Hematopoietic multipotent progenitor cell treated with erythropoietin and hydrocortisone succinate and interleukin-3 and kit ligand, for 6 days (in vitro differentiated cells): ENCODE measurements at places on chromosomes 1 and 21.
A peak's percentile ranks its signal among the peaks of the same experiment; 100 is the strongest.

GRCh38 chr21:33848249-33848953, 67.2 kb downstream of the ATP5PO start:
- no peak for DNase-seq

- DNase-seq: no peak
Observed at GRCh38 chr1:12182410-12182984, 15.7 kb downstream of the TNFRSF1B start.

- DNase-seq: no peak
Observed at GRCh38 chr1:71498542-71498941, 417.7 kb upstream of the ZRANB2 start.

DNA sequence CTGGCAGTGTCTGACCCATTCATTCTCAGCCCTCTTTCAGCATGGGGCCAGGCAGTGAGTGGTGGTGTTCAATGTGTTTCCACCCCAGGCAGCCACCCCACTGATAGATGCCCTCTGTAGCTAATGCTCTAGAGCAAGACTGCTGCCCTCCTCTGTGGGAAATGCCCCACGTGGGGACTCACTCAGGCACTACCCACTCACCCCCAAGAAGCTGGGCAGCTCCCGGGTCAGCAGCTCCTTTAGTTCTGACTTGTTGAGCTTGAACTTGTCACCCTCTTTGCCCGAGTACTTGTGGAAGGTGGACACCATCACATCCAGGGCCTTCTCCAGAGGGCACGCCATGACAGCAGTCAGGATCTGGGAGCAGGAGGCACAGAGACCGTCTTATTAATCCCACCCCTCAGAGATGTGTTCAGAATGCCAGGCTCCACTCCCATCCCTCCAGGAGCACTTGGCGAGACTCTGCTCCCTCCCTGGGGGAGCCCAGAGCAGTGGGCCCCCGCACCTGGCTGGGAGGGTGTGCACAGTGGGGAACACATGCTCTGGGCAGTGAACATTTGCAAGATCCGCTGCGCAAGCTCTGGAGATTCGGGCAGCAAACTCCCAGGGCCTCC, 1.0 kb downstream of the S100A4 start:
- no peak for DNase-seq

DNA sequence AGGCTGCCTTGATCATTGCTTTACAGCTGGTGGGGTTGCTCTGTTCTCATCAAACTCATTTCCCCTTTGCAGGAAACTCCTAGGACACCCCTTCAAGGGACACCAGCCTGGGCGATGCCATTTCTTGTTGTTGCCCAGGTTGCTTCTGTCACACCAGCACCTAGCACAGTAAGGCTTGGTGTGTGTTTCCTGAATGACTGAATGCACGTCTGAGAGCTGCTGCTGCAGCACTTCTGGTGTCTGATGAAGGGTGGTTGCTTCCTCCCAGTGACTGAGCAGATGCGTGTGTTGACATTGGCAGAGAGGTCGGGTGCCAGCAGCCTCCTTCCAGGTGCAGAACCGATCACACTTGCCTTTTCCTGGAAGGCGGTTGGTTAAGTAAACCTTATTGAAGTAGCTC, 477.4 kb downstream of the CAMTA1 start:
- DNase-seq: no peak

DNA sequence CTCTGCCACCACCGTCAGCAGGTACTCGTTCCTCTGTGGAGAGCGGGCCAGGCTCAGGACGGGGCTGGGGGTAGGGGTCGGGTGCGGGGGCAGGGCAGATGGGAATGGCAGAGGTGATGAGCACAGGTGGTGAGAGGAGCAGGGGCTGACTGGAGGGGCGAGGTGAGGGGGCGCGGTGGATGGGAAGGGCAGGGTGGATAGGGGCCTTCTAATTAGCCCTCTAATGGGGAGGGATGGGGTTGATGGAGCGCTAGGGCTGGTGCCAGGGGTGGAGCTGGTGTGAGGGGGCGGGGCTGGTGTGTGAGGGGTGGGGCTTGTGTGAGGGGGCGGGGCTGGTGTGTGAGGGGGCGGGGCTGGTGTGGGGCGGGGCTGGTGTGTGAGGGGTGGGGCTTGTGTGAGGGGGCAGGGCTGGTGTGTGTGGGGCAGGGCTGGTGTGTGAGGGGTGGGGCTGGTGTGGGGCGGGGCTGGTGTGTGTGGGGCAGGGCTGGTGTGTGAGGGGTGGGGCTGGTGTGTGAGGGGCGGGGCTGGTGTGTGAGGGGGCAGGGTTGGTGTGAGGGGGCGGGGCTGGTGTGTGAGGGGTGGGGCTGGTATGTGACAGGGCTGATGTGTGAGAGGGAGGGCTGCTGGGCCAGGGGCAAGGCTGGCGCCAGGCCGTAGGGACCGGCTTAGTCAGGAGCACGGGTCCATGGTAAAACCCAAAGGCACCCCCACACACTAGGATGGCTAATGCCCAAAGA, 5.9 kb downstream of the KRTAP10-1 start:
- DNase-seq: peak; percentile 19

GRCh38 chr1:243748227-243748626, 101.8 kb downstream of the AKT3 start:
- no peak for DNase-seq

DNA sequence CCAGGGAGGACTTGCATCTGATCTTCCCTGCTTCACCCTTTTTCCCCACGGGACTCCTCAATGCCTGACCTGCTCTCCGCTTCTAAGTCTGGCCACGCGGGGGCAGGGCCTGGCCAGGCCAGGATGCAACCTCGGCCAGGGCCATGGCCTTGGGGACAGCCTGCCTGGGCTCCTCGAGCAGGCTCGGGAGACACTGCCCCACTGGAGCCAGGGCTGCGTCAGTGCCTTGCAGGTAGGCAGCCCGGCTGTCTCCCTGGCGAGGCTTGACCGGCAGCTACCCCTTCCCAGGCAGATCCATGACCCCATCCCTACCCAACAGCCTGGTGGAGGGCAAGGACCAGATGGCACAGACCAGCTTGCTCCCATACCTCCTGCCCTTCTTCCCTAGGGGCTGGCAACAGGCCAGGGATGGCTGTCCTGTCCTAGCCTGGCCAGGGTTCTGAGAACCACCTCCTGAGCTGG, 2.7 kb upstream of the PRDM16 start:
- DNase-seq: no peak

DNA sequence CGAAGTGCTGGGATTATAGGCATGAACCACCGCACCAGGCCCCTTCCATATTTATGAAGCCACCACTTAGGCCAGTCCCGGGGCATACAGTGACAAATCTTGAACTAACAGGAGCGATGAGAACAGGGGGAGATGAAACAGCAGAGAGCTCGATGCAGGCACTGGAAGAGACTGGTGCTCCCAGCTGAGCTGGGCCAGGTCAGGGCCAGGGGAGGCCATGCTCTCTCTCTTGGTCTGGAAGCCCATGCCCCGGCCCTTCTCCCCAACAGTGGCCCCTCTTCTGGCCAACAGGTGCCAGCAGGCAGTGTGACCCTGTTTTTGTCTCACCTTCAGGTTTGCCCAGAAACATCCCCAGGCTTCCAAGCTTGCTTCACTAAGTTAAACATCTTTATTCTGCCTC, 269.9 kb upstream of the C1orf174 start:
- no peak for DNase-seq

GRCh38 chr1:58732087-58732775, 32.4 kb upstream of the MYSM1 start:
- no peak for DNase-seq

DNA sequence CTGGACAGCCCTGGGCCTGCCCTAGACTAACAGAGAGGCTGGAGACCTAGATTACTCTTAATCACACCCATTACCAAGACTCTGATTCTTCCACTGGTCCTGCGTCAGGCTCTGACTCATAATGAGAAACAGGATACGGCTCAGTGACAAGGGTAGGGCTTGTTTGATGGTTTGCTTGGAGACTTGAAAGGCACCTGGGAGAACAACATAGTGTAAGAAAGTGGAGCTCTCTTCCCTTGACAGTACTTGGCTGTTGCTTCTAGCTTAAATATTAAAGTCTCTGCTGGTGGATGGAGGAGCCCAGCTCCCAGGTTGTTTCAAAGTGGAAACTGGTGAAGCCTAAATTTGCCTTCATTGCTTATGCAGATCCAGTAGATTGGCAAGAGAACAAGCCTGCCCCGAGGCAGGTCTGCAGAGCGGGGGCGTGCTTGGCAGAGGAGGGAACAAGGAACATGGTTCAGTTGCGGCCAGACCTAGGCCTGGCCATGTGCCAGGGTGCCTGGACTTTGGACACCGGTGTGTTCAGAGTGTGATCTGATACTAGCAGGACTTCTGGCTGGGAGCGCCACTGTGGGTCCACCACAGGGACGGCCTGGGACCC, 480.6 kb downstream of the CAMTA1 start:
- DNase-seq: no peak

DNA sequence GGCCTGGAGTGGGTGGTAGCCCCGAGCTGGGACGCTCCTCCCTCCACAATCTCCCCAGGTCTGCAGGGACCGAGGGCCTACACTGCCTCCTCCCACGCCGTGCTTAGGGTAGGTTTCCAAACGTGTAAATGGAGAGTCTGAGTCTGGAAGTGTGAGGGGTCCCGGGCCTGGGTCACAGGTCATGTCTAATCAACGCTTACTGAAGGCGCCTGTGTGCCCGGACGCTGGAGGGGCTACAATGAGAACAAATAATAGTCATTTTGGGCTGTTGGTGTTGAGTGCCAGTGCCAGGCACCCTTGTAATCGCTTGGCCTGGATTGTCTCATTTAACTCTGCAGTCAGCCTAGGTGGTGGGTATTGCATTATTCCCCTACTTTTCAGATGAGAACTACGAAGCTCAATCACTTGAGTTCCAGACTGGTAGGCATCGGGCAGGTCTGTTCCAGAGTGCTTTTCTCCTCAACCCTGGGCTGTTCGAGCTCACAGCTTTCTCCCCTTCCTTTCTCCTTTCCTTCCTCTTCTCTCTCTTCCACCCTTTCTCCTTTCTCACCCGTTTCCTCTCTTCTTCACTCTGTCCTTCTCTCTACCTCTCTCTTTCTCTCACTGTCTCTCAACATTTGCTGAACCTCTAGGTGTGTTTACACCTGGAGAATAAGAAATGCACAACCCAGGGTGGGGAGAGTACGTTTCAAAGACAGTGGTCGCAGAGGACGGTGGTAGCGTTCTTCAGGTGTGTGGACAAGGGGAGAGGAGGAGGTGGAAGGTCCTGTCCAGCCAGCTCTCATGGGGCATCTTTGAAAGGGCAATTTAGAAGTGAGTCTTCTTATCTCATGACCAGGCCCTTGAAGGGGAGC, 883 bp downstream of the SLC66A1 start:
- DNase-seq: peak; percentile 83

DNA sequence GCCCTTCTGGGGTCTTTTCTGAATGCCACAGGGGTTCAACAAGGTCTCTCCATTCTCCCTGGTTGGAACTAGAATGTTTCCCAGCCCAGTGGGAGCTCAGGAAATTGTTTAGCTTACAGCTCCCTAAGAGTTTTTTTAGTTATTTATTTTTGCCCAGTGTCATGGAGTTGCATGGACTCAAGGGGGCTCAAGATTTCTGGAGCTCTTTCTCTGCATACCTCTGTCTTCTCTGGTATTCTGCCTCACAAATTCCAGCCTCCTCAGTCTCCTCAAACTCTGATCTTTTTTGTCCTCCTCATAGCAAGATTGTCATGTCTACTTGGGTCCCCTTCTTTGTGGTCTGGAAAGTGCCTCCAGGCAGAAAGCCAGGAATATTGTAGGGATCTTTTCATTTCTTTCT, 15.9 kb upstream of the PPP2R5A start:
- no peak for DNase-seq

DNA sequence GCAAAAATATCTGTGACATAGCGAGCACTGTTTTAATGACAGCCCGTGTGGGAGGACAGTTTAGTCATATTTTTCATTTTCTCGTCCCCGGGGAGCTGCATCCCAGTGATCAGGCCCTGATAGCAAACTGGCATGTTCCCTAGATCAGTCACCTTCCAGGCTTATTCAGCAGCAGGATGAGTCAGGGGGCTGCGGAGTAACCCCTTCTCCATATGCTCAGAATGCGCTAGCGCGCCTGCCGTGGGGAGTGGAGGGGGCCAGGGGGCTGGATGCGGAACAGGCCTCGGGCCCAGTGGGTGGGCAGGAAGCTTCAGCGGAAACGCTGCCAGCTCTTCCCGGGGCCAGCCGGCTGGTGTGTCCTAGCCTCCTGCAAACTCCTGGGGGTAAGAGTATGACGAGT, 94.0 kb downstream of the KCND3 start:
- DNase-seq: no peak

DNA sequence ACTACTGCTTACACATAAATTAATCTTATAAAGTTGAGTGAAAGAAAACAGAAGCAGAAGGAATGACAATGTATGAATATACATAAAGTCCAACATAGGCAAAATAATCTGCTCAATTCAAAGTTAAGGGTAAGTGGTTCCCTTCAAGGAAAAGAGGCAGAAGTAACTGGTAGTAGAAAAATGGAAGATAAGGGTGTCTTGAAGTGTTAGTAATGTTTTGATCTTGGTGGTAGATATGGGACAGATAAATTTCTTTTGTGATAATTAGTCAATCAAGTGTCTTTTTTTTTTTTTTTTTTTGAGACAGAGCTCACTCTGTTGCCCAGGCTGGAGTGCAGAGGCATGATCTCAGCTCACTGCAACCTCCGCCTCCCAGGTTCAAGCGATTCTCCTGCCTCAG, 12.7 kb downstream of the USP48 start:
- peak; percentile 65 for DNase-seq

- DNase-seq: peak; percentile 54
Observed at GRCh38 chr1:178725466-178726086, 532 bp downstream of the RALGPS2 start.

DNA sequence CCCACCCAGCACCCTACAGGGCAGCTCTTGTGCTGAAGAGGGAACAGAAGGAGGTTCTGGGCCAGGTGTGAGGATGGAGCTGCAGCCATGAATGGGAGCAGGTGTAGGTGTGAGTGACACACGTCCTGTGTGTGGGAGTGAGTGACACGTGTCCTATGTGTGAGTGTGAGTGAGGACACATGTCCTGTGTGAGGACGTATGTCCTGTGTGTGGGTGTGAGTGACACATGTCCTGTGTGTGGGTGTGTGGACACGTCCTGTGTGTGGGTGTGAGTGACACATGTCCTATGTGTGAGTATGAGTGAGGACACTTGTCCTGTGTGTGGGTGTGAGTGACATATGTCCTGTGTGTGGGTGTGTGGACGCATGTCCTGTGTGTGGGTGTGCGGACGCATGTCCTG, 26.4 kb downstream of the MEGF6 start:
- DNase-seq: no peak
